ENCODE measurements at places on chromosomes 6 and 20.
A peak's percentile ranks its signal among the peaks of the same experiment; 100 is the strongest.

DNA sequence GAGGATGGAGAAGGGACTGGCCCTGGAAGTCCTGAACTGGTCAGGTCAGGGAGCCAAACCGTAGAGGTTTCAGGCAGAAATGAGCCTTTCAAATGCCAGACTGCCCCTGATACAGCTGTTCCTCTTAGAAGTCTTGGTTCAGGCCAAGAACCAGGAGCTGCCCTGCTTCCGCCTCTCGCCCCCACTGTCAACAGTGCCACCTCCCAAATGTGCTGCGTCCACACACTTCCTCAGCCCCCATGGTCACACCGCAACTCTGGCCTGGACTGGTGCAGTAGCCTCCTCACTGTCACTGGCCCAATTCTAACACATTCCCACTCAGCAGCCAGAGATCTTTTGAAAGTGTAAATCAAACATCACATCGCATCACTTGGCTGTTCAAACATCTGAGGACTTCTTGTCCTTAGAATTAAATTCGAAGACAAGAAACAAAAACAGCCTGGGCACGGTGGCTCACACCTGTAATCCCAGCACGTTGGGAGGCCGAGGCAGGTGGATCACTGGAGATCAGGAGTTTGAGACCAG lies 69.7 kb downstream of the STK35 start:
- DNase-seq: no peak

- DNase-seq: no peak
Measured at GRCh38 chr20:41176711-41177552, 39.6 kb downstream of the PLCG1 start.

GRCh38 chr6:167005350-167006159 lies 6.4 kb downstream of the CEP43 start:
- no peak for DNase-seq

DNA sequence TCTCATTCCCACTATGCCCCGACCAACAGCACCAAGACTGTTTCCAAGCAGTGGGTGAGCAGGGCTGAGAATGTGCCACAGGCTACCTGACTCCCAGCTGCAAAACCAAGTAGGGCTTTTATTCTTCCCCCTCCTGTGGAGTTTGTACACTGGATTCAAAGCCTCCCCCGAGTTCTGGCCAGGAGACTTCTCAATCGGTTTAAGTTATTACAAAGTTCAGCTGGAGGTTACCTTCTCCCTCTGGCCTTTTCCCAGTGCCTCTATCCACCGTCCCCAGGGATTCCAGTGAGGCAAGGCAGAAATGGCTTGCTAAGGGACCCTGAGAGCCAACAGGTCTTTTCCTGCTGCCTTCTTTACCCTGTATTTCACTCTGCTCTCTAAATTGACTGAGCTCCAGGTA lies 217.0 kb downstream of the ADGRG6 start:
- no peak for DNase-seq

DNA sequence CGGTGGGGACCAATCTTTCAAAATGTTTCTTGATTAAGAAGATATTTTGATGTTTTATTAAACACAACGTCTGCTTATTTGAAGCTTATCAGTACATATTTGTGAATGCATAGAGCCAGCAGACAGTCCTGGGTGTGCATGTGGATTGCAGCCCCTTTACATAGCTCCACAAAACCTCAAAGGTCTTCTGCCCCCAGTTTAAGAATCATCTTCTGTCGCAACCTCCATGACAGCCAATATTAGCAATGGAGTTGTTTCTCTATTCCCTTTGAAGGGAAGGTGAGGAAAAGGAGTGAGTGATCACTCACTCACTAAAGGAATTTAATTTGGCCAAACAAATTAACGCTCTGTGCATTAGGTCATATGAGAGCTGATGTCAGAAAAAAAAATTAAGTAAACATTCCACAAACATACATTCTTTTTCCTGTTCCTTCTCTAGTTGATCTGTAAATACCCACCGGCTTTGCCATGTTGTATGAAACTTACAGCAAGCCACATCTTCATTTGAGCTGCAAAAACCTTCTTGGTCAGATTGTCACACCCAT lies 152.9 kb downstream of the SIM1 start:
- no peak for DNase-seq

- DNase-seq: no peak
Measured at GRCh38 chr6:24925661-24926060, 10.1 kb downstream of the RIPOR2 start.

- no peak for DNase-seq
Measured at GRCh38 chr6:61682562-61682961, 603.5 kb downstream of the KHDRBS2 start.

DNA sequence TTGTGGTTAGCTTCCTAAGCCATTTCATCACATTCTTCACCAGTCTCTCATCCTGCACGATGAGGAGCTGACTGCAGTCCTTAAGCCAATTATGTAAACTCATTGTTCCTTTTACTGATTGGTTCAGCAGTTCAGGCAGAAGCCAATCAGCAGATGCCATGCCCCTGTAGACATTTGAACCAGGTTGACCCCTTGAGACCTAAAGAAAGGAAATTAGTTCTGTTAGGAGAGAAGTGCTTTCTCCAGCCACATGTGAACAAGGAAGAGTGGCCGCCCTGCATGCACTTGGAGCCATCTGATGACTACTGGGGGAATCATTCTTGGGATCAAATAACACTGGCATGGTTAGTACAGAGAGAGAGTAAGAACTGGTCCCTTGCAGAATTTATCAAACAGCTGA lies 535.2 kb upstream of the ID4 start:
- no peak for DNase-seq

DNA sequence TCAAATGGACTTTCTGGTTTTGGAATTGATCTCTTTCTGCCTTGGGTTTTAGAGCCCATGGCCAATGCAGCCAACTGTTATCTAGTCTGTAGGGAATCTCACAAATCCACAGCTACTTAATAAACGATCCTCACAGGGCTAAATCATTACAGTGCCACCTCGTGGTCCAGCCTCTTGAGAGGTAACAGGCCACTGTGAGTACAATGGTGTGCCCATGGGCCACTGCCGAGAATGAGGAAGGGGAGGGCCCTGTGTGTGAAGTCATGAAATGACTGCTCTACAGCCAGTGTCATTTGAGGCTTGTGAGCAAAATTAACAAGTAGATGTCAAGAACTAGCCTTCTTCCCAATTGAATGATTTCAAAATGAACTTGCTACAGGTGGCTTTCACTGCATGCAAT lies 54.3 kb upstream of the GMPR start:
- DNase-seq: no peak

GRCh38 chr6:34273242-34273805 lies 24.5 kb upstream of the SMIM29 start:
- DNase-seq: no peak

- DNase-seq: no peak
Measured at GRCh38 chr6:70304616-70305015, 1.7 kb upstream of the COL9A1 start.

DNA sequence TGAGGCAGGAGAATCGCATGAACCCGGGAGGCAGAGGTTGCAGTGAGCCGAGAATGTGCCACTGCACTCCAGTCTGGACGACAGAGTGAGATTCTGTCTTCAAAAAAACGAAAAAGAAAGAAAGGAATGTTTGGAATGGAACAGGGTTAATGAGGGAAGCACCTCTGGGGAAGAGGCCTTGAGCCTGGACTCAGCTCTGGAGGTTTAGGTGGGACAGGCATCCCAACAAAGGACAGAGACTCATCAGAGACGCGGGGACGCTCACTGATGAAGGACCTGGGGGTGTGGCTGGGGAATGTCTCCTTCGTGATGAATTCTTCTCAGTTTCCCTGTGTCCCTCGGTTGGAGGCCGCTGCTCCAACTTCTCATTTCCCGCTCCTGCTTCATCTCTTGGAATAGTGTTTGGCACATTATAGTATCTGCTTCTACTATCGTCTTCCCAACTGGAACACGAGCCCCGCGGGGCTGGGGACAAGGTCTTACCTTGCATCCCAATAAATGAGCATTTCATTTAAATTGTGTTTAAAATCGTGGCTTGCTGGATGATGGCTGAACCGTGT lies 27.6 kb downstream of the KIF25 start:
- no peak for DNase-seq

DNA sequence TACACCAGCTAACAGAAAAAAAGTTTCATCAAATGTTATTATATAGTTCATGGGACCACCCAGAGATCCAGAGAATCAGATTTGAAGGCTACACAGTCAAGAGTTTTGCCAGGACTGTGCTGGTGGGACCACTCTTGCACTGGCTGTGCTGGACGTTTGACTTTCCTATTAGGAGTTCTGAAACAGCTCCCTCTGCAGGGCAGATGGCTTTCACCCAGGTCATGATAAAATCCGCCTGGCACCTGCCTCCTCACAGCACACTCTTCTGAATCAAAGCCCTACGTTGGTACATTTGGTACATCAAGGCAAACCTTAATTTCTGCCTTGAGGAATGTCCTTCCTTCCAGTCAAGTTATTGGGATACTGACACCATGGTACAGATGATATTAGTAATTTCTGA lies 302.1 kb downstream of the ZNF217 start:
- DNase-seq: no peak

- DNase-seq: no peak
Measured at GRCh38 chr6:26197933-26198721, 110.9 kb downstream of the HFE start.

GRCh38 chr20:11445161-11445560 lies 472.5 kb upstream of the BTBD3 start:
- no peak for DNase-seq

DNA sequence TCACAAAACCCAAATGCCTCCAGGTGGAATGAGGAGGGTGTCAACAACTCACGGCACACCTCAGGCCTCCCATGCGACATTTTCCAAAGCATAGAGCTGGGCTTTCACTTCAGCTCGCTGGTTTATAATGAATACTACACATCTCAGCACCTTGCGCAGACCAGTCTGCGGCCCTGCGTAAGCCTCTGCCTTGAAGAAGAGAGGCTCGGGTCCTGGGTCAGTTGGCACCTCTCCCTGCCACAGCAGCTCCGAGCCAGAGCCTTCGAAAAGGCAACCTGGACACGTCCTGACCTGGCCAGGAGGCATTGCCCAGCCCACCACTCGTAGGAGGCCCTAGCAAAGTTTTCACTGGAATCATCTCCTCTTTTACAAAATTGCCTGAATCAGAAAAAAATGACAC lies 183.0 kb upstream of the AFDN start:
- DNase-seq: no peak

GRCh38 chr20:31926493-31926892 lies 25.4 kb downstream of the PDRG1 start:
- DNase-seq: no peak

DNA sequence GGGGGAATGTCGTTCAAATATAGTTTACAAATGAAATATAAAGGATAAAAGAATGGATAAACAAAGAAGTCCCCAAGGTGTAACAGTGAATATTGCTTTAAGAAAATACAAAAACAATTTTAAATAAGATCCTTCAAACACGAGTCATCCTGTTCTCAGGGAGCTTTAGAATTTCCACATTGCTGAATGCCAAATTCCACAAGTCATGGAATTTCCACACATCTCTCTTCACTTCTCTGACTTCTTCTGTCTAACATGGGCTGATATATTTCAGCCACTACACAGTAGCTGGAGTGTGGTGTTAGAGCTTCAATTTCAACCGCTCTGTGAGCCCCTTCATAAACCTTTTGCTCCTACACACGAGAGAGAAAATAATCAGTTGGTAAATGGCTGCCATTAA lies 28.0 kb downstream of the IL22RA2 start:
- no peak for DNase-seq

DNA sequence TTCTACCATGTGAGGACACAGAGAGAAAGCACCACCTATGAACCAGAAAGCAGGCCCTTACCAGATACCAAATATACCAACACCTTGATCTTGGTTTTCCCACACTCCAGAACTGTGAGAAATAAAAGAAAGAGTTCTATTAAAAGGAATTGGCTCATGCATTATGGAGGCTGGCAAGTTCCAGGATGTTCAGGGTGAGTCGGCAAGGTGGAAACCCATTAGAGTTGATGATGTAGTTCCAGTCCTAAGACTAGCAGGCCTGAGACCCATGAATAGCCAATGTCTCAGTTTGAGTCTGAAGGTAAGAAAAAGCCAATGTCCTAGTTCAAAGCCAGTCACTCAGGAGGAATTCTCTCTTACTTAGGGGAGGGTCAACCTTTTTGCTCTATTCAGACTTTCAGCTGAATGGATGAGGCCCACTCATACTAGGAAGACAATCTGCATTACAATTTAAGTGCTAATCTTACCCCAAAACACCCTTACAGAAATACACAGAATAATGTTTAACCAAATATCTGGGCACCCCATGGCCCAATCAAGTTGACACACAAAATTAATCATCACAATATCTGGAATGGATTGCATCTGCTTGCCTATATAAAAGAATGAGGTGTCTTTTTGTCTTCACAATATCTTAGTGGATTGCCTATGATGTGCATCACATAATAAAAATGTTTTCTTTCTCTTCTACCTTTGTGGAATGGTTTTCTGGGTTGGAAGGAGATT lies 5.5 kb upstream of the TAAR1 start:
- no peak for DNase-seq

DNA sequence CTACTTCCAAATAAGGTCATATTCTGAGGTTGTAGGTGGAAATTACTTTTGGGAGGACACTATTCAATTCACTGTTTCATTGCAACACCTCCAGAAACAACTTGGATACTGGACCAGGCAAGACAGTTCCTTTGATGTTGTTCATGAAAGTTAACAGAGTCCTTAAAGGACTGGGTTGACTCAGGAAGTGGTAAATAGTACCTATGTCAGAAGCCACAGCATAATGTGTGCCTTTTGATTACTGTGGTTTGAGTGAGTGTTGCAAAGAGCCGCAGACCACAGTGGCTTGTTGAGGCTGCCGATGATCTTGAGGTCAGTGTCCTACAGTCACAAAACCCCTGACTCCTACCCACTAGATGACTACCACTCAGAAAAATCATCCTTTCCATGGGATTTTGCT lies 10.9 kb downstream of the IL20RA start:
- peak; percentile 7 for DNase-seq

GRCh38 chr6:137370871-137371633 lies 123.1 kb downstream of the OLIG3 start:
- DNase-seq: no peak

DNA sequence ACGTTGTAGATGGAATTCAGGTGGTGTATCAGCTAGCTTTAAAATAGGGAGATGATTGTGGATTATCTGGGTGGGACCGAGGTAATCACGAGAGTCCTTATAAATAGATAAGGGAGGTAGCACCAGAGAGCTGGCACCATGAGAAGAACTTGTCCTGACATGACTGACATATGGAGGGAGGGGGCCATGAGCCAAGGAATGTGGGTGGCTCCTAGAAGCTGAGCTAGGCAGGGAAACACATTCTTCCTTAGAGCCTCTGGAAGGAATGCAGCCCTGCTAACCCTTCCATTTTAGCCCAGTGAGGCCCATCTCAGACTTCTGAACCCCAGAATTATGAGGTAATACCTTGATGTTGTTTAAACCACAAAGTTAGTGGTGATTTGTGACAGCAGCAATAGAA lies 321.1 kb upstream of the SULF2 start:
- DNase-seq: no peak

Measured in stimulated activated CD4-positive, alpha-beta T cell treated with anti-CD3 and anti-CD28 coated beads, TNF-alpha, amount 100 ng/mL, for 24 hours (primary cell).